ENCODE measurements at places on chromosomes 16 and 17. TPM values are rescaled to one million over a fixed set of nuclear protein-coding genes. Genes with fewer than 3 reads are reported as not detected.

DNA sequence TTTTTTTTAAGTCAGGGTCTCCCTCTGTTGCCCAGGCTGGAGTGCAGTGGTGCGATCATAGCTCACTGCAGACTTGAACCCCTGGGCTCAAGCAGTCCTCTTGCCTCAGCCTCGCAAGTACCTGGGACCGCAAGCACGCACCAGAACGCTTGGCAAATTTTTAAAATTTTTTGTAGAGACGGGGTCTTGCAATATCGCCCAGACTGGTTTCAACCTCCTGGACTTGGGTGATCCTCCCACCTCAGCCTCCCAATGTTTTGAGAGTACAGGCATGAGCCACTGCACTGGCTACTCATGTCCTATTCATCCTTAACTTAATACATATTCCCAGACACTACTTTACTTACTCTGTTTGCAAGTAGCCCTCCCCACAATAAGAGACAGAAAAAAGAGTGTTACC lies 16.3 kb upstream of the RBL2 start:
- no peaks in the 10 kb centered on the region for H3K27me3 ChIP-seq
- no peak for DNase-seq
- no peak overlapping the region for H3K4me3 ChIP-seq
- no peak overlapping the region for H3K27ac ChIP-seq
- peaks cover 6% of the 10 kb centered on the region for H3K4me1 ChIP-seq
- H3K36me3 ChIP-seq = no peaks in the 10 kb centered on the region

The CLEC18A gene
- total RNA-seq = 2.0 TPM

DNA sequence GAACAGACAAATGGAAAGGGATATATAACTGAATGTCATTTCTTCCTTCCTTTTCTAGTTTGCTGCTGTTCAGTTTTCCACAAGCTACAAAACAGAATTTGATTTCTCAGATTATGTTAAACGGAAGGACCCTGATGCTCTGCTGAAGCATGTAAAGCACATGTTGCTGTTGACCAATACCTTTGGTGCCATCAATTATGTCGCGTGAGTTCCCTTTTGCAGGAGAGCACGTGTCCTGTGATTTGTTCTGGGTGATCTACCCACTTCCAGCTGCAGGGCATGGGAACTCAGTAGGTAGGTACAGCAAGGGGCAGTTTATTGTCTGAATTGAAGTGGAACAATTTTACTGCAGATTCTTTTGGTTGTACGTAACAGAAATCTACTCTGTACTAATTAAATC lies 8.8 kb downstream of the ITGAL start:
- no peaks in the 10 kb centered on the region for H3K27me3 ChIP-seq
- no peak overlapping the region for H3K4me3 ChIP-seq
- DNase-seq = no peak
- H3K36me3 ChIP-seq = peaks cover 82% of the 10 kb centered on the region

DNA sequence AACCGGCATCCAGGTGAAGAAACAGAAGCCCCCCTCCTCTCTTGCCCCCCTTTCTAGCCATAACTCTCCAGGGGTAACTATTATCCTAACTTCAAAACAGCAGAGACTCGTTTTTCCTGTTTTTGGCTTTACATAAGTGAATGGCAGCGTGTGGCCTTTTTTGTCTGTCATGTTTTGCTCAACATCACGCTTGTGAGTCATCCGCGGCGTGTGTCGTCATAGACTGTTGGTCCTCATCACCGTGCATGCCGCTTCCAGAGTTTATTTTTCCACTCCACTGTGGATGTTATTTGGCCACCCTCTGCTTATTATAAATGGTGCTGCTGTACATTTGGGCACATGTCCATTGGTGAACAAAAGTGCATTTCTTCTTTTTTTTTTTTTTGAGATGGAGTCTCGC lies 52.6 kb downstream of the ERN1 start:
- H3K36me3 ChIP-seq = peaks cover 84% of the 10 kb centered on the region
- DNase-seq = no peak
- H3K27ac ChIP-seq = peak overlapping the region; percentile 32

The TSNAXIP1 gene
- total RNA-seq = 0.25 TPM

GRCh38 chr17:43416998-43417890 lies 18.5 kb downstream of the ARL4D start:
- no peaks in the 10 kb centered on the region for H3K36me3 ChIP-seq
- no peak overlapping the region for H3K4me3 ChIP-seq
- H3K27ac ChIP-seq = no peak overlapping the region
- H3K4me1 ChIP-seq = no peaks in the 10 kb centered on the region

Data from activated CD4-positive, alpha-beta memory T cell treated with anti-CD3 and anti-CD28 coated beads, Interleukin-2, amount 10 ng/mL, durations not matched to agents 7 days and 5 days (primary cell).